CD14-positive monocyte (primary cell): ENCODE measurements at places on chromosomes 11 and 22. TPM values are rescaled to one million over a fixed set of nuclear protein-coding genes. Genes with fewer than 3 reads are reported as not detected.

The GPHA2 gene
- not detected for polyA plus RNA-seq

The CCDC15 gene
- 0.32 TPM for polyA plus RNA-seq

The MS4A3 gene
- not detected for polyA plus RNA-seq

The CST6 gene
- polyA plus RNA-seq: not detected

The ASPHD2 gene
- 4.1 and 6.1 TPM in 2 replicates for polyA plus RNA-seq

The KCNJ11 gene
- 0.04 and 0.09 TPM in 2 replicates for polyA plus RNA-seq

The DUSP8 gene
- 0.06 and 0.61 TPM in 2 replicates for polyA plus RNA-seq

The EHF gene
- 0.21 TPM for polyA plus RNA-seq

The SERHL2 gene
- polyA plus RNA-seq: 0.60 TPM

The MOGAT2 gene
- not detected in 2 replicates for polyA plus RNA-seq

The OR2D2 gene
- polyA plus RNA-seq: not detected

The FOSL1 gene
- 4.7 and 28.2 TPM in 2 replicates for polyA plus RNA-seq

The MRGPRX3 gene
- polyA plus RNA-seq: not detected in 2 replicates

The SELENOO gene
- 76.9 and 86.5 TPM in 2 replicates for polyA plus RNA-seq

The RASL10A gene
- 0.93 and 2.1 TPM in 2 replicates for polyA plus RNA-seq

The ENTHD1 gene
- polyA plus RNA-seq: not detected in 2 replicates
